ENCODE measurements at places on chromosomes 3 and 15.

GRCh38 chr3:127307916-127308315 lies 20.1 kb upstream of the PRR20G start:
- no peak for DNase-seq

- DNase-seq, result no peak
Measured at GRCh38 chr3:153210146-153210545, 48.1 kb downstream of the RAP2B start.

- no peak for DNase-seq
Measured at GRCh38 chr15:78207110-78207458, 27.3 kb downstream of the ACSBG1 start.

DNA sequence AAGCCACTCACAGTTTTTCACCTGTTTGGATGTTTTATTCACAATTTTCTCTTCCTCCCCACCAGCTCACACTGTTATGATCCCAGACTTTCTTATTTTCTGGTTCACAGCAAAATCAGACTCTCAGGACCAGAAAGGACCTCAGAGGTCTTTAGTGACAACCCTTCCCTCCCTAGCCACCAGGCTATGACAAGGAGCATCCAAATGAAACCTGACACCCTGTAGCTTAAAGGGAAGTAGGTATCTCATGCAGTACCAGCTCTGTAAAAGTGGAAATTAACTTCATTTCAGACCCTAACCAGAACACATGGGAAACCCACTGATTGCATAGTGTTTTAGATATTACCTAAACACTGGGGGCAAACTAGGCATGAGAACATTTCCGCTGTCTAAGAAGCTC lies 45.3 kb downstream of the ATP13A5 start:
- DNase-seq, result no peak

DNA sequence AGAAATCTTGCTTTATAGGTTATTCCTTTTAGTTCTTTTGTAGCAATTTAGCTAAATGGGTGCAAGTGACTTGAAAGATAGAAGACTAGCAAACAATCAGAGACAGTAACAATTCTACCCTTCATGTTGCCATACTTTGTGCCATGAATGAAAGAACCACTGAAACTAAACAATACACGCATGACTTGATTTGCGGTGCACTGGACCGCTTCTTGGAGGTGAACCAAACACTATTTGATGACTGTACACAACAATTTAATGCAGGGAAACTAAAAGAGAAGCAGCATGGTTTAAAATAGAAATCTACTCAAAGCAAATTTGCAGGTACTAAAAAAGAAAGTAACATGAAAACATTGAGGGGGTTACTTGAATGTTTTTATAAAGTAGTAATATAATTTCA lies 331.0 kb upstream of the RARB start:
- no peak for DNase-seq

- no peak for DNase-seq
Measured at GRCh38 chr3:75906555-75907112, 121.3 kb upstream of the ZNF717 start.

DNA sequence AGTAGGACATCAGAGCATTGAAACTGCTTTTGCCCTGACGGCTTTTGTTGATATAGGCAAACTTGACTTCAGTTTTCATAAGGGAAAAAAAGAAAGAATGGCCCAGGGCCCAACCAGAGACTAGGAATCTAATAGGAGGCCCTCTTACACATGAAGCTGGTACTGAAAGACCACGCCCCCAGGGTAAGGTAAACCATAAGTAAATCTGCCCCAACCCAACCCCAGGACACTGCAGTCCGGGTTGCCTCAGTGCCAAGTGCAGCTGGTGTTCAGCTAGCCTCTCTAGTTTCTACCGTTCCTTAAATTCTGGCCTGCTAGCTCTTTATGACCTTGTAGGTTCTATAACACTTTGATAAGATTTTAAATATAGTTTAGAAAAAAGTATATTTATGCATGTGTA lies 136.7 kb downstream of the AQP9 start:
- no peak for DNase-seq

DNA sequence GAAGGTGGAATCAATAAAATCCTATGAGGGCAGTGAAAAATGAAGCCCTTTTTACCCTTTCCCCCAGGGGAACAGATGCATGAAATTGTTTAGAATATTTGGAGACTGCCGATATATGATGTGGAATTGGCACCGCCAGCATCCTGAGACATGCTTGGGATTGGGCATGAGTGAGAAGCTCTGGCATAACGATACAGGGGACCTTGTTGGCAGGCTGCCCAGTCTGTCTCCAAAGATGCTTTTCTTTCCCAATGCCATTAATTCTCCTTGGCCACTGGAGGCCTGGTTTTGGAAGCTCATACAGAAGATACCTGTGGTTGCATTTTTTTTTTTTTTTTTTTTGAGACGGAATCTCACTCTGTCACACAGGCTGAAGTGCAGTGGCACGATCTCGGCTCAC lies 800.6 kb upstream of the LMCD1 start:
- DNase-seq, result no peak

DNA sequence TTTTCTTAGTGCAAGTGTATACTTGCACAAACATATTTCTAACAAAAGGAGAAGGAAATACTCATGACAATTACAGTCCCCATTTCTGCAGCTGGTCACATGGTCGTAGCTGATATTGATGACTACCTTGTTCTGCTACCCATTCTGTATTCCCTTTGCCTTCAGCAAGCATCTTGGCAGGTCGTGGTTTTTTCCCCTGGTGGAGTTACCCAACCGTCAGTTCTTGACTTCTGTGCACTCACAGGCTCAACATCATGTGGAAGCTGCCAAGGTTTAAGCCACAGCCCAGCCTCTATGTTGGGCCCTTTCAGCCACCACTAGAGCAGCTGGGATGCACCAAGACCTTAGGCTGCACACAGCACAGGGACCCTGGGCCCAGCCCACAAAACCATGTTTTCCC lies 56.1 kb downstream of the VGLL3 start:
- no peak for DNase-seq

GRCh38 chr3:141877911-141878310 lies 1.5 kb downstream of the ATP1B3 start:
- DNase-seq, result no peak

DNA sequence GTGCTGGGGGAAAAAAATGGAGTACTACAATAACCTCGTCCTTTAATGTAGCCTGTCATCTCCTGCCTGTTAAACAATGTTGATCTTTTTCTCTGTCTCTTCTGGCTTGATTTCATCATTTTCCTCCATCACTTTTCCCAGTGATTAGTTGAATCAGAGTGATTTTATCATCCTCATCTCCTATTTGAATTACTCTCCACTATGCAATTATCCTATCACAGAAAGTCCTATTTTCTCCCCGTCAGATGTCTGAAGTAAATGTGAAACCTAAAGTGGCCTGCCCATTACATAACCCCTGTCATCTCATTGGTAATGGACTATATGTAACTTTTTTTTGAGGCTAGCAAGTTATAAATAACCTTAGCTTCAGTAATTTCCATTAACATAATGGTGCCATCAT lies 201.8 kb downstream of the CACNA2D3 start:
- DNase-seq, result no peak

DNA sequence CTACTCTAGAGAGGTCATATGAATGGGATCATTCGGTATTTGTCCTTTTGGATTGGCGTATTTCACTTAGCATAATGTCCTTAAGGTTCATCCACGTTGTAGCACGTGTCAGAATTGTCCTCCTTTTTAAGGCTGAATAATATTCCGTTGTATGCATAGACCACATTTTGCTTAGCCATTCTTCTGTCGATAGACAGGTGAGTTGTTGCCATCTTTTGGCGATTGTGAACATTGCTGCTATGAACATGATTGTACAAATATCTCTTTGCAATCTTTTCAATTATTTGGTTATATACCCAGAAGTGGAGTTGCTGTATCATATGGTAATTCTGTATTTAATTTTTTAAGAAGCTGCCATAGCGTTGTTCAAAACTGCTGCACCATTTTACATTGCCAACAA lies 52.4 kb upstream of the GOLGA8J start:
- no peak for DNase-seq

GRCh38 chr3:33437556-33438283 lies 2.5 kb downstream of the UBP1 start:
- DNase-seq, result no peak

GRCh38 chr3:100073049-100073713 lies 41.1 kb downstream of the FILIP1L start:
- DNase-seq, result no peak

GRCh38 chr3:45565342-45565741 lies 29.2 kb upstream of the LIMD1 start:
- DNase-seq, result no peak

DNA sequence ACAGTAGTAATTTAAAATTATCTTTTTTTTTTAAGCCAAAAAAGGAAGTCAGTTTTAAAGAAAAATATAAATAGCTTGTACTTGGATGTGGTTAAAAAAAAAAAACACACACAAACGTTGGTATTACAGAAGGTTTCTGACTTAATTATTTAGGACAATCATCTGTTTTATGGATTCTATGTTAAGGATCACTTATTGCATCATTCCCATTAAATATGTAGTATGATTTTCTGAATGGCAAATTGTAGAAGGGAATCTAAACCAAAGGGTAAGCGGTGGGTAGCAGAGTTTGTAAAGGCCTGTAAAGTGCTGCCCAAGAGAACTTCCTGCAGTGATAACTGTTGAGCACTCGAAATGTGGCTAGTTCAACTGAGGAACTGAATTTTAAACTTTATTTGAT lies 8.0 kb downstream of the SENP2 start:
- DNase-seq, result no peak

GRCh38 chr3:37477711-37478487 lies 303.5 kb upstream of the LRRFIP2 start:
- no peak for DNase-seq

- DNase-seq, result no peak
Measured at GRCh38 chr3:70179111-70179510, 133.3 kb downstream of the MDFIC2 start.

GRCh38 chr3:184778426-184779332 lies 33.3 kb upstream of the VPS8 start:
- no peak for DNase-seq

- DNase-seq, result no peak
Measured at GRCh38 chr3:12885583-12885930, 44.2 kb upstream of the RPL32 start.

DNA sequence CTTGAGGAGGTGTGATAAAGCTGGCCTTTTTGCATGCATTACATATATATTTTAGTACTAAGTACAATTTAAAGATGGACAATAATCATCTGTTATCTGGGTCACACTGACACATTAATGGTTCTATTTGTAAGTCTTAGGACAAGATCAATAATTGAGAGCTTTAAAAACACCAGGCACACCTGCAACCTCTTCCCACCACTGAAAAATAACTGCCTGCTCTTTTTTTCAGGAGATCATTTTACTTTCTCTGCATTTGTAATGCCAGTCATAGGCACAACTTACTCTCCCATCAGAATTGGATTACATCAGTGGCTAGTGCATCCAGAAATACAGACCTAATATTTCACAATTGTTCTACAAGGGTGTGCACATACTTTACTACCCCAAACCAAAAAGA lies 149.8 kb downstream of the MECOM start:
- DNase-seq, result no peak

DNA sequence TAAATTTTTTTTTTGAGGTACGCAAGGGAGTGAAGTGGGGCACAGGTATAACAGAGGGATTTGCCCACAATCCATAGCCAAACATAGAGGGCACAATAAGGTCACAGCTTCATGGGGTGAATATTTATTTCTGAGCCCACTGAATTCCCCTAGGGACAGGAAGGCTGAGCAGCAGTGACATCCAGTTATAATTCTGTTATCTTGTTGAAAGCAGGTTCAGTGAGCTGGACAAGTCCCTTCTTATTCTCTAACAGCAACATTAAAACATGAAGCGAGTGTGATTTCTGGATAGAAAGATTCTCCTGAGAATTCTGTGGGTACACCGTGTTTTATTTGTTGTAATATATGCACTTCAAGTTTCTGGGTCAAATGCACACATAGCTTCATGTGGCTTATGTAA lies 538.2 kb downstream of the NAALADL2 start:
- DNase-seq, result no peak

- DNase-seq, result no peak
Measured at GRCh38 chr3:47377186-47377585, 3.6 kb upstream of the PTPN23 start.

DNA sequence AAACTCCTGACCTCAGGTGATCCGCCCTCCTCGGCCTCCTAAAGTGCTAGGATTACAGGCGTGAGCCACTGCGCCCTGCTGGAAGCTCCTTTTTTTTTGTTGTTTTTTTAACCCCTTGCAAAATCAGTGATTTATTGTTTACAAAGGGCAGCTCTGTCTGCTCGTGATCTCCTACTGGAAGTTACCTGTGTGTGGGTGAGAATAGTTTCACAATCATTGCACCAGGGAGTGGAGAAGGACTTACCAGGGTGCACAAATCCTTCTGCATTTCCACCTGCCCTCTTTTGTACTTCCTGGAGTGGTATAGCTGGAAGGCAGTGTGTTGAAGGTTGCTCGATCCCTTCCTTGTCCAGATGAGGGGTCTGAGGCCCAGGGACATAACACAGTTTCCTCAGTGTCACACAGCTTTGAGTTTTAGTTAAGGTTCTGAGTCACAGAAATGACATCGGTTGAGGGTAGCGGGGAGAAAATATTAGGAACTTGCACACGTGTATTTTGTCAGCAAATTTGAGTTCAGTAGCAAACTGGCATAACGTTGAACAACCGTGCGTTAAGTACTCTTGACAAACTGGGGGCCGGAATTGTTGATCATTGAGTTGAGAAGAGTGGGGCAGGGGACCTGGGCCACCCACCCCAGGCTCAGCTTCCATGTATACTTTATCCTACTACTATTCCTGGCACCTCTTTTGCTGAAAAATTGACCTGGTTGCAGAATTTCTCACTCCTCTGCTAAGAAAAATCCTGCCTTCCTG lies 11.3 kb upstream of the TRAK1 start:
- DNase-seq, result no peak

- no peak for DNase-seq
Measured at GRCh38 chr3:164723396-164723795, 354.9 kb downstream of the SI start.

DNA sequence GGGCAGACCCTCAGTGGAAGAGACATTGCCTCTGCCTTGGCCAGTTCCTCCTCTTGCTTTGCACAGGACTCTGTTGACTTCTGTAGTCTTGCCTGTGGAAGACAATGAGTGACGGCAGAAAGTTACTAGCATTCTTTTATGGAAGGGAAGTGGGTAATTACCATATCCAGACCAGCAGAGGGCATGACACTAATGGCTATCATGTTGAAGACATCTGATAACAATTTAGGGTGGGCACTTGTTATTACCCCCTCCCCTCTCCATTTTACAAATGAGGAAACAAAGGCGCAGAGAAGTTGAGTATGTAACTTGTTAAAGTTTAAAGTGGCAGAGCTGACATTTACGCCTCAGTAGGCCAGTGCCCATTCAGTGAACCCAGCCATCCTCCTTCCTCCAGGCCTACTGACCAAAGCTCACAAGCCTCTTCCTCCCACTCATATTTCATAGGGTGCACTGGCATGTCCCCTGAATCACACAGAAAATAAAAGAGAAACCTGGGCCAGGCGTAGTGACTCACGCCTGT lies 48.2 kb upstream of the FMN1 start:
- DNase-seq, result no peak

DNA sequence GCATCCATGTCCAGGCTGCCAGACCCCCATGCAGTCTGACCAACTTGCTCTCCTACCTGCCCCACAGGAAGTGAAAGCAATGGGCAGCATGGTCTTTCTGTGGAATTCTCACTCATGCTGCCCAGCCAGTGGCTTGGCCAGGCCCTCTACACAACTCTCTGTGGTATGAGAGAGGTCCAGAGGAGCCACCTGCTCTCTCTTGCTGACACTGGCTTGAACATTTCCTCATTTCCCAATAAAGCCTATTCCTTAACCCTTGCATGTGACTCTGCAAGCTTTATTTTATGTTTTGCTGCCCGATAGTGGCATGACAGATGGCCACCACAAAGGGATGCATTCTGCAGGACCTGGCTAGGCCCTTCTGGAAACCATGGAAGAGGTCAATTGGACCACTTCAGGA lies 53.8 kb downstream of the CCR1 start:
- no peak for DNase-seq

Data from stimulated activated CD8-positive, alpha-beta memory T cell treated with anti-CD3 and anti-CD28 coated beads, Interleukin-7, amount 100 ng/mL, for 1 hour (primary cell).